OCI-LY7 (cell line): ENCODE measurements at places on chromosomes 4 and X. TPM values are rescaled to one million over a fixed set of nuclear protein-coding genes. Genes with fewer than 3 reads are reported as not detected.

PJA1 gene
- 18.4 and 20.8 TPM in 2 replicates for total RNA-seq

DNA sequence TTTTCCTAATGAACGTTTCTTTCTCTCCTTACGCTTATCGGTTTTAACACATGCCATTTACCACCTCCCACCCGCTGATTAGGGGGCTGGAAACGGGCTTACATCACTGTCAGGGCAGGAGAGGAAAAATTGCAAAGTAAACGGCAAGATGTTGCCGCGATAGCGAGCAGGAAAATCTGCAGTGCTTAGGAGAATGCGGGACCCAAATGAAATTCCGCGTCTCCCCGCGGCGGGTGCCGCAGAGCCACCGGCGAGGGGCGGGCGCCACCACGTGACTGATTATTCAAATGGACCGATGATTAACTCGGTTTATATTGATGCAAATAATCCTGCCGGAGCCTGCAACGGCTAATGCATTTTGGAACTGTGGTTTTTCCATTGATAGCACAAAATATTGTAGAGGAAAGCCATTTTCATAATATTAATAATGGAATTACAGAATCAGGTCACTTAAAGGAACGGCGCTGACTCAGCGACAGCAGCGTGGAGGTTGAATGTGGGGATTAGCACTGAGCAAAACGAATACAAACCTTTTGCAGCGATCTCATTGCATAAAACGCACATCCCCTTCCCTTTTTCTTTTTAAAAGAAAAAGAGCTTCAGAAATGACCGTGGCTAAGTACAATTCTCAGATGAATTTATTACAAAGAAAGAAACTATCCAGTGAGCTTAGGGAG, 224.2 kb downstream of the STIM2 start:
- DNase-seq = no peak

GLA gene
- total RNA-seq = 48.7 and 49.4 TPM in 2 replicates

- DNase-seq = peak; percentile 69
Observed at GRCh38 chr4:71006203-71006907, 12.9 kb downstream of the DCK start.

PDK3 gene
- total RNA-seq = 32.2 and 35.1 TPM in 2 replicates
